ENCODE measurements at places on chromosomes 1 and 21.

DNA sequence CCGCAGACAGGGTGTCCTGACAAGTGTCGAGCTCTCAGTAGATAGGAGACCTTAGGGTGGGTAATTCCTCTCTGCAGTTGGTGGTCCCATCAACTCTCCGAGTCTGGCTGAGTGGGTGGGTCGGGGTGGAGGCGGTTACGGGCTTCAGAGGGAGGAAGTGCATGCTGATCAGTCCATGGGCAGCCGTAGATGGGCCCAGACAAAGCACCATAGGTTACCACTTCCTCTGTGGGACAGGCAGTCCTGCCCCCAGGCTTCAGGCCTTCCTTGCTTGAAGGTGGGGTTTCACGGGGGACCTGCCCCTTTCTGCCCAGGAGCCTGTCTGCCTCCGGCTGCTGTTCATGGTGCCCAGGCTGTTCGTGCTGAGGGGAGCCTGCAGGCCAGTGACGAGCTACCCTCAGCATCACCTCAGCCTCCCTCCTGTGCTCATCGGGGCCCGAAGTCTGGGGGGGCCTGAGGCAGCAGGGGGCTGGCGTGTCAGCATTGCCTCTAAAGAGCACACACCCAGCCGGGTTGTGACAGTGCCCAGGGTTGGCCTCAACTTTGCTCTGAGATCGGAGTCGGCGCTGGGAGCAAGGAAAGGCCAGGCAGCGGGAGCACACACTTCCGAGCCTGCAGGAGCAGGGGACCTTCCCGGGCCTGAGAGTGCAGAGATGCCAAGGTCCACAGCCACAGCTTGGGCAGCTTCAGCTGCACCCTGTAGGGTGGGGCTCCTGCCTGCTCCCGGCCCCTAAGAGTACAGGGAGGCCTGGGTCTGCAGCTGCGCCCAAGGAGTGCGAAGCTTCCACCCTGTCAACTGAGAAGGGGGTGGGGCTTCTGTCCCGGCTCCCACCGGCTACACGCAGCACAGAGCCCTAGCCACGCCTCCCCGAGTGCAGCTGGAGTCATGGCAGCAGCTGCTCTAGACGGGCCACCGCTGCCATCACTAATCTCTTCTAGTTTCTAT is 225.4 kb upstream of the NRIP1 start:
- no peak for DNase-seq

GRCh38 chr1:100053119-100053518 is 79.6 kb downstream of the SASS6 start:
- DNase-seq: no peak

DNA sequence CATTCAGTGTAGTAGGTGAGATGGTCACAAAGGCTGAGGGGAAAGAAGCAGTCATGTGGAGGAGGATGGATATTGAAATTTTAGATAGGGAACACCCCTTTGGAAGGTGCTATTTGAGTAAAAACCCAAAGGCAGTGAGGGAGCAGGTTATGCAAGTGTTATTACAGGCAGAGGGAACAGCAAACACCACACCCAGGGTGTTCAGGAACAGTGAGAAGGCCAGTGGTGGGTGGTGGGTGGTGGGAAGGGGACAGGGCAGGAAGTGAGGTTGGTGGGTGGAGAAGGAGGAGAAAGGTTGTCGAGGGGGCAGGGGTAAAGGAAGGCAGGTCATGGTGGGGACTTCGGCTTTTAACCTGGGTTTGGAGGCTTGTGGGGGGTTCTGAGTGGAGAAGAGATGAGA is 39.2 kb upstream of the SCMH1 start:
- no peak for DNase-seq

GRCh38 chr1:100649146-100649545 is 70.4 kb upstream of the VCAM1 start:
- DNase-seq: no peak

DNA sequence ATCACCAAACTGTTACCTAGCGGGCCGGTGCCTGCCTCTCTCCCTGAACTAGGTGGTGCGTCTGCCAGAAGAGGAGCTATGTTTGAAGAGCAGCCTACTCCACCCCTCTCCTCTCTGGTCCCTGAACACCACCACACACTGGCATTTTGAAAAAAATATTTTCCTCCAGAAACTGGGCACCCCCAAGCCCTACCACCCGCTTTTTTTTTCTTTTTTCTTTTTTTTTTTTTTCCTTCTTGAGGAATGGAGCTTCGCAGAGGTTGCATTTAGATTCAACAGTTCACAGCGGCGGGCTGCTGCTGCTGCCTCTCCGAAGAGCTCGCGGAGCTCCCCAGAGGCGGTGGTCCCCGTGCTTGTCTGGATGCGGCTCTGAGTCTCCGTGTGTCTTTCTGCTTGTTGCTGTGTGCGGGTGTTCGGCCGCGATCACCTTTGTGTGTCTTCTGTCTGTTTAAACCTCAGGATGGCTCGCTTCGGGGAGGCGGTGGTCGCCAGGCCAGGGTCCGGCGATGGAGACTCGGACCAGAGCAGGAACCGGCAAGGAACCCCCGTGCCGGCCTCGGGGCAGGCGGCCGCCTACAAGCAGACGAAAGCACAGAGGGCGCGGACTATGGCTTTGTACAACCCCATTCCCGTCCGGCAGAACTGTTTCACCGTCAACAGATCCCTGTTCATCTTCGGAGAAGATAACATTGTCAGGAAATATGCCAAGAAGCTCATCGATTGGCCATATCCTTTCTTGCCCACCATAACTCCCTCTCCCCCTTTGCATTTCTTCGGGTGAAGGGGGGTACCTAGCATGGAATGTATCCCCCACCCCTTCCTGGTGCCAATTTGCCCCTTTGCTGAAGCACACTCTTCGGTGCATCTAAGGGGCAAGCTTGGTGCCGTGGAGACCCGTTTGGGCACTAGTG is at the start of gene CACNA1E:
Gene CACNA1E, plus strand, starts transcription at position 233 of the 911 bp plus-strand sequence. Its CDS starts 228 bp downstream, at position 461.
- no peak for DNase-seq

DNA sequence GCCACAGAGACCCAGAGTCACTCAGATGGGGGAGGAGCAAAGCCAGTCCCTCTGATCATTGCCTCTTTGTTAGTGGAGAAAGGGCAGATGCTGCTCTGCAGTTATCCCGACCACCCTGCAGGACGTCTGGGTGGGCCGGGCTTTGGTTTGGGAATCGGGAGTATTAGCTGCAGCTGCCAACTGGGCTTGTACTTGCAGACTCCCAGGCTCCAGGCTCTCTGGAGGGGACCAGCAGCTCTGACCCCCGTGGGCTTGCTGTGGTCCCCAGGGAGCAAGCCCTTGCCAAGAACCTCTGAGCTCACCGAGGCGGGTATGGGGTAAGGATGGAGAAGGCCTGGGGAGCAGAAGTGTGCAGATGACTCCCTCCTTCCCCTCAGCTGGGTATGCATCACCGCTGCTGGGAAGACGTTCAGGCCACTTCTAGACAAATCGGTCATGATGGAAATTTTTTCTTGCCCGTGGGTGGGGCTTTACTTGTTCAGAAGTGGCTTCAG is 21.6 kb downstream of the MAPKAPK2 start:
- no peak for DNase-seq

- no peak for DNase-seq
Measured at GRCh38 chr1:201779351-201779880, 49.5 kb upstream of the IPO9 start.

DNA sequence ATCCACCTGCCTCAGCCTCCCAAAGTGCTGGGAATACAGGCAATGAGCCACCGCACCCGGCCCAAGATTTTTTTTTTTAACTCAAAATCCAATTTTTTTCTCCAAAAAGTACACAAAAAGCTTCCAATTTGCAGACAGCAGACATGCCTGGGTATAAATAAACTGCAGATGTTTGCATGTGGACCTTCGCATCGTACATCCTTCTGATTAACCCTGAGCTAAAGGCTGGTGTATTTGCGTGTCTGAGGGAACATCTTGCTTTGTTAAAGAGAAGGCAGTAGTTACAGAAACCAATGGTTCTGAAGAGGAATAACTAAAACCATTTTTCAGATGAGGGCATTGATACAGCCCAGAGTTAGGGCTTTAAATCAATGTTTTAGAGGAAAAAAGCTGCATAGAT is 12.7 kb downstream of the BCAR3 start:
- DNase-seq: no peak

DNA sequence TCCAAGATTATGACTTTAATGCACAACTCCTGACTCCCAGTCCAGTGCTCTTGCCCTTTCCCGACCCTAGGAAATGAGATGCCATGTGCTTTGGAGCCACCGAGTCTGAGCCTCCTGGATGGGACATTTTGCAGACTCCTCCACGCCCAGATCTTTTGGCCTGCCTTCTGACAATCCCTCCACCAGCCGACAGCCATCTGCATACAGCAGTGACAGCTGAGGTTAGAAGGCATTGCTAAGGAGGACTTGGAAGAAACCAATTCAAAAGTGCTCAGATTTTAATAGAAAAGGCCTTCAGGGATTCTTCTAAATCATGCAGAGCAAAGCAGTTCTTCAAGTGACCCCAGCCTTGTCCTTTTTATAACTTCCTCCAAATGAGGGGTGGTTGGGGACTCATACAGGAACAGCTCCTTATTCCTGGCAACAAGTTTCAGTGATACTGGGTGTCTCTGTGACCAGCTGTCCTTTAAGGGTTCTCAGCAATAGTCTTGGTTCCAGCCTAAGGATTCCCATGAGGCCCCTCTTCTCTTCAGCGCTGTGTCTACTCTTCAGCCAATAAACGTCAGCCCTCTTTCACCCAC is 369.3 kb downstream of the PBX1 start:
- no peak for DNase-seq

GRCh38 chr1:219903353-219903871 is 24.9 kb downstream of the SLC30A10 start:
- no peak for DNase-seq

- DNase-seq: no peak
Measured at GRCh38 chr1:241838897-241839296, 9.1 kb upstream of the EXO1 start.

DNA sequence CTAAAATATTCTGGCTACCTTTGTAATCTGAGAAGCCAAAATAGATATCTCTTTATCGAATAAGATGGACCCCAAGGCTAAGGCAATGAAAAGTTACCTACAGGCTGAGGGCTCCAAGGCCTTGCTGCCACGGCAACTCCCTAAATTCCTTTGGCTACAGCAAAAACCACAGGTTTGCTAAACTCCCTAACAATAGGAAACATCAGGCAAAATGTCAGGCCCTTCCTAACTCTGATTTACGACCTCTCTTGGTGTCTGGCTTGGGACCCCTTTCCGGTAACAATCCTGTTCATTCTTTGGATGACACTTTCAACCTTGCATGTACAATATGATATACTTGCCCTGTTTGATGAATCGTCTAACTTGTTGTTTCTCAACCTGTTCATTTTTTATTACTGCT is 11.3 kb upstream of the OR2T8 start:
- no peak for DNase-seq

GRCh38 chr1:23337869-23338268 is 6.2 kb downstream of the HNRNPR start:
- no peak for DNase-seq

GRCh38 chr21:35256468-35256988 is 207.4 kb upstream of the RUNX1 start:
- no peak for DNase-seq

GRCh38 chr1:151540982-151541377 is 871 bp downstream of the TUFT1 start:
- DNase-seq: no peak

DNA sequence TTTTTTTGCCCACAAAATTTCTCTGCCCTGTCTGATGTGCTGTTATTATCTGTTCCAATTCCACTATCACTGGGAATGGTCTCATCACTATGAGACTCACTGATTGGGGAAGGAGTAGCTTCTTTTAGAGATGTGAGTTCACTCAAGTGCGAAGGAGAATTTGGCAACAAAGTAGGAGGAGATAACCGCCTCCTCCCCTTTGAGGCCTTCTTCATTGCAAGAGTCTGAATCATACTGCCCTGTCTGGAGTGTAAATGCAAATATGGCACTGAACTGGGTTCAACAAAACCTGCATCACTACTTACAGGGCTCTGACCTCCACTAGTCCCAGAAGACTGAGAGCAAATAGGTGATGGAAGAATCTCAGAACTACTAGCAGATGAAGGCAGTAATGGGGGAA is 83.4 kb downstream of the ASH1L start:
- DNase-seq: no peak

DNA sequence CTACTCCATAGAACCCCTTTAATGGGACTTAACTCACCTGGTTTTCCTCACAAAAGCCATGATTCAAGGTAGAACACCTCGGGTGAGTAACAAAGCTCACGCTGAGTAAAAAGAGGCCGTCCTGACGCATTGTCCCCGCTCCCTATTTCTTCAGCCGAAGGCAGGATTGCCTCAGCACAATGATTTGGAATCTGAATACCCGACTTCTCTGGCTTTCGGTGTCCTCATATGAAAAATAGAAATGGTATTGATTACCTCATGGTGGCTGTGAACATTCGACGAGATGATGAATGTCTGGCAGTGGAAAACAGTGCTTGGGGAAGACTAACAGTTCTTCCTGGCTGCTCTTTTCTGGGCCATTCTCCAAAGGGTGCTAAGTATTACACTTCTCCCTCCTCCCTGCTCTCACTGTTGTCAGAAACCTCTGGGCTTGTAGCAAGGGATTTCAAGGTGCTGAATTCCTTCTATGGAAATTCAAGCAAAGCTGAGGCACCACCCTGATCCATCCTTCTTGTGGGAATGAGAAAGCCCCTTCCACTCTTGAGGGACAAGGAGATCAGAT is 148.3 kb downstream of the C1orf94 start:
- DNase-seq: no peak

- no peak for DNase-seq
Measured at GRCh38 chr1:170321113-170321512, 175.4 kb downstream of the NTMT2 start.

DNA sequence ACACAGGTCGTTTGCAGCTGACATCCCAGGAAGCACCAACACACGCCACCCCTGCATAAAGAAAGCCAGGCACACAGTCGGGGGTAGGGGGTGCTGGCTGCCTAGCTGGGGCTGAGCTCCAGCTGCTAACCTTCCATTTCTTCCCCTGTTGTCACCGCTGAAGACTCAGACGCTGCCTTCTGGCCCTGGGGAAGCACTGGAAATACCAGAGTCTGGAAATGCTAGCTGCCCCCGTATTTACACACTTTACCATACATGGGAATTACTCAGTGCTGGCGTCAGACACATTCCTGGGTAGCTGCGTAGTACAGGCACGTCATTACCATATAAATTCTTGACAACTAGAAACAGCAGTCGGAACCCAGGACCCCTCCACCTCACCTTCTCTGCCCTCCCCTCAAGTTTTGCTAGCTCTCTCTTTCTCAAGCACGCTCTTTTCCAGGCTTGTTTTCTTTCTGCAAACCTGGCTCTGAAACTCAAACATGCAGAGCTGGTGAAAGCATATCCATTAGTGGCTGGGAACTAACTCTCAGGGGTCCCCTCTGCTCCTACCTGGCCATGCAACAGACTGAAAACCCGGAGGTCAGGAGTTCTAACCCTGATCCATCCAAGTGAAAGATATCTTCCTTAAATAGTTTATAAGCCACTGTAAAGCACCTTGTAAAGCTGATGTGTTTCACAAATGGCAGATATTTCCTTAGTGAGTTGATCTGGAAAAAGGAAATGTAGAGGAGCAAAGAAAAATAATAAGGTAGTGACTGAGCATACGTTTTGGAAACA is 3.3 kb downstream of the CSRP1 start:
- no peak for DNase-seq

DNA sequence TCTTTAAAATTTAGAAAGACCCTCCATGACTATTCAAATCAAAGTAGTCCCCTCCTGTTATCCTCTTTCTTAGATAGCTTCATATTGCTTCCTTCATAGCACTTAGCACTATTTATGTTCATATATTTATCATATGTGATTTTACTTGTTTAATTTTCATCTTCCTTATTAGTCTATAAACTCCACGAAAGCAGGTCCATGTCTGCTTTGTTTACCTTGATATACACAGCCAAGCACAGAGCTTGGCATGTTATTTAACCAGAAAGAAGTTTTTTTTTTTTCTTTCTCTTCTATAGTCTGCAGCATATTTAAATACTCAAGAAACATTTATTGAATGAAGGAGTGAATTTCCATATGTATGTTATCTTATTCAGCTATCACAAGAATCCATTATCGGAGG is 36.0 kb downstream of the SCP2 start:
- no peak for DNase-seq

GRCh38 chr21:17532292-17532691 is 19.4 kb downstream of the CXADR start:
- DNase-seq: no peak

Measured in GM12864 (cell line).